ENCODE measurements at places on chromosomes 2 and 18.

- no peak for DNase-seq
Measured at GRCh38 chr2:134248913-134249312, 5.0 kb upstream of the MGAT5 start.

GRCh38 chr2:181818840-181819239 lies 72.7 kb upstream of the ITPRID2 start:
- no peak for DNase-seq

- DNase-seq: no peak
Measured at GRCh38 chr18:73414598-73414997, 546.8 kb upstream of the NETO1 start.

DNA sequence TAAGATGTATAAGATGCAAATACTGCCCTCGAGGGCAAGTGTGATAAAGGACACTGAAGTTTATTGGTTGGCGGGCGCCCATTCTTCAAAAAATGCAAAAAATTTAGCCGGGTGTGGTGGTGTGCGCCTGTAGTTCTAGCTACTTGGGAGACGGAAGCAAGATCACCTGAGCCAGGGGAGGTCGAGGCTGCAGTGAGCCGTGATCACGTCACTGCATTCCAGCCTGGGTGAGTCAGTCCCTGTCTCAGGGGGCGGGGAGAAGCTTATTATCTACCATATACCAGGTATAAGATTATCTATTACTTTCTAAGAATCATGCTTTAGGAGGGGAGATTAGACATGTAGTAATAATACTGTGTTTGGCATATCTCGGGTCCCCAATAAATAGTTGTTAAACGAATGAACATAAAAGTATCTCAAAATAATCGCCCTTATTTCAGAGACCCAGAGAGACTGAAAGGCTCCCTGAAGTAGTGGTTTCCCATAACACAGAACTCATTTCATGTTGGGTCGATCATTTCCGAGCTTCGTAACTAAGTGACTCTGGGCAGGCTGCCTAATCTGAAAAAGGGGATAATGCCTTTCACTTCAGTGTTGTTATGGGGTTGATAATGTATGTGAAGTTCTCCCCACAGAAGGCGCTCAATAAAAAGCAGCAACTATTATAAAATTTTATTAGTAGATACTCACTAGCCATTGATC lies 1.2 kb upstream of the SELENOI start:
- DNase-seq: no peak

- DNase-seq: peak; percentile 32
Measured at GRCh38 chr2:201151127-201151981, 31.6 kb upstream of the CASP10 start.
